Epithelial cell of proximal tubule (primary cell): ENCODE measurements at places on chromosomes 6 and 20. TPM values are rescaled to one million over a fixed set of nuclear protein-coding genes. Genes with fewer than 3 reads are reported as not detected.

Gene BLOC1S5
- 10.9 and 14.8 TPM in 2 replicates for total RNA-seq

Gene SLC52A3
- 0.46 and 1.7 TPM in 2 replicates for total RNA-seq

Gene PLAGL1
- total RNA-seq: 17.4 and 22.1 TPM in 2 replicates

Gene NRSN1
- not detected in 2 replicates for total RNA-seq

Gene ZNF184
- total RNA-seq: 3.7 and 5.7 TPM in 2 replicates

GRCh38 chr20:47729472-47729871 is 55.8 kb downstream of the SULF2 start:
- no peak for DNase-seq

GRCh38 chr6:146289816-146290588 is 253.6 kb upstream of the RAB32 start:
- DNase-seq: no peak

GRCh38 chr20:50320901-50321796 is 130.5 kb downstream of the CEBPB start:
- DNase-seq: no peak

DNA sequence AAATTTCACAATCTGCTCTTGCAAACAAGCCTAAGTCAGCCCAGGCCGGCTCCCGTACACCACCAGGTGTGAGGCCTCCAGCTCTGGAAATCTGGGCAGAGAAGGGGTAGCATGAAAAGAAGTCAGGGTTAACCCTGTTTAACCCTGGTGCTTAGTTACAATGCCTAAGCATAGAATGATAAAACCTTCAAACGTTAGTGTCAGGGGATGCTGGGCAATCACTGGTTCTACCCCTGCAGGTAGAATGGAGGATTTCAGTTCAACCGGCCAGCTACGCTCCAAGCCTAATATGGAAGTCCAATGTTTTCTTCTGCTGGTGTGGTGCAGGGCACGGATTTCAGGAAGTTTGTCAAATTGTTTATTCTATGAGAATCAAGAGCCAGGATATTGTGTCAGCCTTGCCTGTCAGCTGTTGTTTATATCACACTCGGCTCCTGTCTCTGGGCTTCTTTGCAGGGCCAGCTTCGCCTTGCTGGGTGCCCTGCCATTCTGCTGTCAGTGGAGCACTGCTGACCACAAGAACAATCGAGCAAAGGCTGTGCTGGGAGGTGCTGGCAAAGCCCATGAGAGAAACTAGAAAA is 20.2 kb upstream of the CD93 start:
- no peak for DNase-seq

DNA sequence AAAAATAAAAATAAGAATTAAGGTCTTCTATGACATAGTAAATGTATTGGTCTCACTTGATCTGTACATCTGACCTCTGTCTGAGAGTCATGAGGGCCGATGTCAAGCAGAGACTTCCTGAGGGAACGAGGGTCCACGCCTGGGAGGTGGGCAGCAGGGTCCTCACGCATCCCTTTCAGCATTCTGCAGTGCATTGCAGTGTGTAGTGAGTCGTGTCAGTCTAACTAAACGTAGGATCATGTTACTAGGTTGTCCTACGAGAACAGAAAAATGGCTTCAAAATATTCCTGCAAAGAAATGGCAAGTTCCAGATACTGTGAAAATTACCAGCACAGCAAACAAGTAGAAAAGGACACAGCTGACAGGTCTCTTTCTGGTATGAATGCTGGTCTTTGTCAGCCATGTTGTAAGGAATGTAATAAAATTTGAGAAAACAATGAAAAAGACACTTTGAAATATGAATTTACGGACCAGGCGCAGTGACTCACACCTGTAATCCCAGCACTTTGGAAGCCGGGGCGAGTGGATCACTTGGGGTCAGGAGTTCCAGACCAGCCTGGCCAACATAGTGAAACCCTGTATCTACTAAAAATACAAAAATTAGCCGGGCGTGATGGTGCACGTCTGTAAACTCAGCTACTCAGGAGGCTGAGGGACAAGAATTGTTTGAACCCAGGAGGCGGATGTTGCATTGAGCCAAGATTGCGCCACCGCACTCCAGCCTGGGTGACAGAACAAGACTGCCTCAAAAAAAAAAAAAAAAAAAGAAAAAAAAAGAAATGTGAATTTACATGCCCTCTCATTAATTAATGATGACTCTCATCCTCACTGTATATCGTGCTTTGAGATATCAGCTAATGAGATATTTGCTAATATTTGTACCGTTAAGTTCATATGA is 2.4 kb upstream of the AHCY start:
- DNase-seq: no peak

DNA sequence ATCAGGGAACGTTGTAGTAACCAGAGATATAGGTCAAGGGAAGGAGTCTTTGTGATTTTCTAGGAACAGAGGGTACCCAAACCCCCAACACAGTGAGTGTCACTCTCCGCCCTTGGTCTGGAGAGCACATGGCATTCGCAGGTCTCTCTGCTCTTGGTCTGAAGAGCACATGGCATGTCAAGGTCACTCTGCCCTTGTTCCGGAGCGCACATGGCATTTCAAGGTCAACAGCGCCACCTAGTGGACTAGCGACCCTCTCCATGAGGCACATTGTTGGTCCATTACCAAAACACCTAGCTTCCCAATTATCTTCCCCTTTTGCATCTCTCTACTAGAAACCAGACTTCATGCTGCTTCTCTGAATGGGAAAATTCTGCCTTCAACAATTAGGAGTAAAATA is 260.0 kb downstream of the C6orf118 start:
- DNase-seq: no peak

- DNase-seq: no peak
Measured at GRCh38 chr6:33171880-33172687, 20.2 kb downstream of the COL11A2 start.

DNA sequence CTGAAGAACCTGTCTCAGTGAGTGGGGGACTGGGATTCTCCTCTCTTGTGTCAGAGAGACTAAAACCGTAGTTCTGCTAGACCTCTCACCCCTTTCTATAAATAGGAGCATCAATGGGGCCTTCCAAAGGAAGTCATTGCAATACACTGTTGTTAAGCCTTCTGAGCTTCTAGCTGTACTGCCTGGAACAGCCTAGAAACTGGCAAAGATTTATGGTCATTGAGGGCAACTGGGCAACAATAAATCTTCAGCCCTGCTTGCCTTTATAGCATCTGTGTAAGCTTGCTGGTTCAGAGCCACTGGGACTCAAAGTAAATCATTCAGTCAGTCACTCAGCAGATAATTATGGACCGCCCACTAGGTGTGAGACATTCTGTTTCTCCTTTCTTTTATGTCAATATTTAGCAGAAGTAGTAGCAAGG is 53.2 kb downstream of the PPP1R14C start:
- no peak for DNase-seq

DNA sequence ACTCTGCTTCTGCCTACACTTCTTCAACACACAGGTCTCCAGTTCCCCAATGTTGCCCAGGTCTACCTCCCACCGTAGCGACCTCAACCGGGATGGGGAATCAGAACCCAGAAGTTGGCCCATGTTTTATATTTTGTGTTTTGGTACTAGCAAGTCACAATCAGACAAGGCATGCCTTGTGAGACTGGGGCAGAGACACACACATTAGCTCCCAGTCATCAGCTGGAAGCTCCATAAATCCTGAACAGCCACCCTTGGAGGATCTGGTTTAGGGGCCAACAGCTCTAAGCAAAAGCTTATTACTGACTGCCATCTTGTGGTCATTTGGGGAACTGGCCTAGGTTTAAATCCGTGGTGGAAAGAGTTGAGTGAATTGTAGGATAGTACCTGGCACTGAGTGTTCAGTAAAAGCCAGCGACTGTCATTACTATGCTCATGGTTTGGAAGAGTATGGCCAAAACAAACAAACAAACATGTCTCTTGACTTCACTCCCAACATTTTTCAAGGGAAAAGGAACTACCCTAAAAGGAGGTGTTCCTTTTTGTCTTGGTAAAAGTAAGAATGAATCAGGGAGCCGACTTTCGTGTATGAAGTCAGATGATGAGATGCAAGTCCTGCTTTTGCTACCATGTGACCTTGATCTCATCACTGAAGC is 40.5 kb downstream of the PIM1 start:
- peak; percentile 45 for DNase-seq

DNA sequence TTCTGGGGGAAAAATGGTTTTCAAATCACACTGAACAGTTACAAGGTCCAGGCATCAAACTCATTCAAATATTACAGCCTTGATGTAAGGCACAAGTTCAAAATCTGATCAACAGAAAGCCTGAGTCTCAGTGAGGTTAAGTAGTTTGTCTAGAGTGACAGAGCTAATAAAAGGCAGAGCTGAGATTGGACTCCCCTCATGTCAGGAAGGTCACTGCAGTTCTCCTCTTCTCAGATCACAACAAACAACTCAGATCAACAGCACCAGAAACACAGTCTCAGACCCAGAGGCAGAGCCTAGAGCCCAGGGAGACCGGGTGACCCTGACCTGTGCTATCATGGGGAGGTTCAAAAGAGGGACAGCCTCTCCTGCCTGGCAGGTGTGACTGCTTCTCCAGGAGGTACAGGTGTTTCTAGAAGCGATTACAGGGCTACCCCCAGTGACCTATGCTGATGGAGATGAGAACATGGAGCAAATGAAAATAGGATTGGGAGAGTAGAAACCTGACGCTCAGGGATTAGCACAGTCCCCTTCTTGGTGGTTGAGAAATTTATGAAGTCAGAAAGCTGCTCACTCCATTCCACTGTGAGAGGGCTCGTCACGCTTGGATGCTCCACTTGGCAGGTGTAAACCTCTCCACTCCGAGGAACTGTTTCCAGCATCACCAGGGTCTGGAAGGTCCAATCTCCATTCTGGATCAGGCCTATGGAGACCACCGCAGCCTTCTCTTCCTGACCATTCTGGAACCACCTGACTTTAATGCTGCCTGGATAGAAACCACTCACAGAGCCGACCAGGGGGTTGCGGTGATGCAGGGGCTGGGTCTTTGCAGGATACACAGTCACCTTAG is 24.3 kb upstream of the HLA-DRB5 start:
- DNase-seq: no peak

DNA sequence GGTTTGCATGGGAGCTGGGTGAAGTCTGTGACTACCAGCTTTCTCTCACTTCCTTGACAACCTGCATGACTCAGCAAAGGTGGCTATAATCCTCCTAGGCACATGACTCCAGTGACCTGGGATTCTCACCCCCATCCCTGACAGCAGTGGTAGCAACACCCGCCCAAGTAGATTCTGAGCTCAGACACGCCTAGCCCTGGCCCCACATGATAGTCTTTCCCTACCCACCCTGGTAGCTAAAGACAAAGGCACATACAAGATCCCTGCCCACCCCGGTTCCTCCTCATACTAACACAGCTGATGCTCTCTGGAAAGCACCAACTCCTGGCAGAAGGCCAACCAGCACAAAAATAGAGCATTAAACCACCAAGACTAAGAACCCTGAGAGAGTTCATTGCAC is 25.9 kb upstream of the CRISP1 start:
- no peak for DNase-seq

DNA sequence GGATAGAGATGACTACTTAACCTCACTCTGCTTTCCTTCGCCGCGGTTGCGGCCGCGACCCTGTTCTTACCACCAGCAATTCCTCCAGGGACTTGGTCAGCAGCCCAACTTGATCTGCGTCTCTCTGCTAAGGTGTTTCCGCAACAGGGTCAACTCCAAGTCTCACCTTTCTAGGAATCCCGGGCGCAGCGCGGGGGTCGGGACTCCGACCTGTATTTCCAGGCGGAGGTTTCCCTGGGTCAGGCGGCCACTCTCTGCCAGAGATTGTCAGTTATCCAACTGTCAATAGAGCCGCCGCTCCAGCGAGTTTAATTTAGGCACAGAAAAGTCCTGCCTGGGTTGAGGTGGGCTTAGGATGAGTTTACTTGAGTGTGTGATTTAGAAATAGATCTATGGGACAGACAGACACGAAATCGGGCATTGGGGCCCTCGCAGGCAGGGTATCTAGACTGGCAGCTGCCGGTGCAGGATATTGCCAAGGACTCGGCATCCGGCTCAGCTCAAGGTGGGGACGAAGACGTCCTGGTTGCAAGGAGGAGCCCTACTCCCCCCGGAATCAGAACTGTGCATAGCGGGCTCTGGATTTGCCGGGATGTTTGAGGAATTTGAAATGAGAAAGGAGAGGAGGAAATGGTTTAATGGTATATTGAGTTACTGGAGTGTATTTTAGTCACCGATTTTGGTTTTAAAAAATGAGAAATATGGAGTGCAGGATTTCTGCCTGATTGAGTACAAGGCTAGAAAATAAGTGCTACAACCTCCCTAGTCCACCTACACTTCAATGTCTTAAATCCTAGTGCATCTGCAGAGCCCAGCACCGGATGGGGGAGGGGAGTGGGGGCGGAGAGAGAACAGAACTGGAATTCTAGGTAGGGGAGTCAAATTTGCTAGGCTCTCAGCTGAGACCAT is 23.7 kb downstream of the POM121L2 start:
- DNase-seq: no peak

- DNase-seq: no peak
Measured at GRCh38 chr6:158489441-158489840, 70.5 kb upstream of the TMEM181 start.

DNA sequence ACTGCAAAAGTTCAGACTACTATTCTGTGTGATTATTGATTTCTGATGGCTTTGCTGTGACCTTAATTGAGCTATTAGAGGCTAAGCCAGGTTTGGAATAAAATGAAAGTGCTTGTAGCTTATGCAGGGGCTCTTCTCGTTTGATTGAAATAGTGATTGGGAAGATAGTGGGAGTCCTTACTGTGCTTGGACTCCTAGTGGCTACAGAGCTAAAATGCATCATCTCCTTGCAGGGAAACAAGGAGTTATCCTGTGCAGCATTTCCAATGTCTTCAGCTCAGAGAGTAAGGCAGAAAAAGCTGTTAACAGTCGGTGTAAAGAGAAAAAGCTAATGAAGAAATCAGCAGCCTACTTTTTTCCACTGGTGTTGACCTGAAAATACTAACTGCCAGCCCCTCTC is 173.5 kb downstream of the SLC35F1 start:
- DNase-seq: no peak

- no peak for DNase-seq
Measured at GRCh38 chr20:19047951-19048296, 164.5 kb upstream of the SLC24A3 start.

DNA sequence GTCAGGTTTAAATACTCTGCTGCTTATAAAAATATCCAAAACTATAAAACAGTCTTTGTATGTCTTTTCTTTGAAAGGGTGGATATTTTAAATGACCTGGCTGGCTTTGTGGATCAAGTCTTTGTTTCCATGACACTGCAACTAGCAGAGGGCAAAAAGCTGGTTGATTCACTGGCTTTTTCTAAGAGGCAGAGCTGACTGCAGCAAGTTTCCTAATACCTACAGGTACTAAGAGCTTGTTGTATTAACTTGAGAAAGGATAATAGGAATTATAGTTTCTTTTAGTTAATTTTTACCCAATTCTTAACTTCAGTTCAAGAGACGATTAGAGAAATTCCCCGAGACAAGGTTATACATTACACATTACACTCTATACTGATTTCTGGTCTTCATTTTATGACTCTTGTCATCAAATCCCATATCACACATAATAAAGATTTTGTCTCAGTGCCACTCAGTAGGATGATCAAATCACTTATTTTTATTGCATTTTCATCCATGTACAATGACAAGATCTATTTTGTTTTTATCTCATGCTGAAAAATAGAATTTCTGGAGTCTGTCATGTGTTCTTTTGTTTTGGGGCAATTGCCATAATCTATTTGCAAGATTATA is 120.1 kb upstream of the RIMS1 start:
- DNase-seq: no peak
